ENCODE measurements at places on chromosomes 3 and 15. TPM values are rescaled to one million over a fixed set of nuclear protein-coding genes. Genes with fewer than 3 reads are reported as not detected.

- DNase-seq = no peak
Measured at GRCh38 chr3:23704298-23704697, 101.5 kb upstream of the UBE2E1 start.

- DNase-seq = no peak
Measured at GRCh38 chr3:152581951-152582350, 253.0 kb upstream of the P2RY1 start.

DNA sequence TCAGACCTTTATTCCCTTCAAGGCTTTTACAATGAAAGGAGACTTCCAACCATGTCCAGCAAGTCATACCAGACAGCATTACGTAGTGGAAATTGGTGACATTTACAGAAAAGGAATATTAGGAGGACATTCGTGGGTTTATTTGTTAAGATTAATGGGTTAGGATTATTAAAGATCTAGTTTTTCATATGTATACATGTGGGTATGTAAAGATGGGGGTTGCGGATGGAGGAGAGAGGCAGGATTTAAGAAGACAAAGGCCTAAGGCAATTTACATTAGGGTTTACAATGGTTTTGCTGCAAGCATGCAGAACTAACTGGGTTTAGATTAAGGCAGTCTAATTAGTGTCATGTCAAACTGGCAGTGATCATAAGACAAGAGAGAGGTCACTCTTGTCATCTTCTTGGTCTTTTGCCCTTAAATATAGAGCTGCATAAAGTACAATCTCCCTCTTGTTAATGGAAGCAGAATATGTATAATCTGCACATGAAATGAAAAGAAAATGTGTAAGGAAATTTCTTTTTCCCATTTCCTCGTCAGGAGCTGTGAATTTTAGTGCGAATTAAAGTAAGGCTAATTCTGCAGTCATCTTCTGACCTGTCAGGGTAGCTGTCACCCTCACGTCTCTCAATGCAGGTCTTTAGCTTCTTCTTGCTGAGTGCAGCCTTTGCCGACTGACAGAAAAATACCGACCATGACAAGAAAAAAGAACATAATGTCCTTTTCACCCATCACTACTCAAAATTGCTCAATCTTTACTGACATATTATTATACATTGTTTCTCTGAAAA, 258.9 kb upstream of the MEIS2 start:
- no peak for DNase-seq

DNA sequence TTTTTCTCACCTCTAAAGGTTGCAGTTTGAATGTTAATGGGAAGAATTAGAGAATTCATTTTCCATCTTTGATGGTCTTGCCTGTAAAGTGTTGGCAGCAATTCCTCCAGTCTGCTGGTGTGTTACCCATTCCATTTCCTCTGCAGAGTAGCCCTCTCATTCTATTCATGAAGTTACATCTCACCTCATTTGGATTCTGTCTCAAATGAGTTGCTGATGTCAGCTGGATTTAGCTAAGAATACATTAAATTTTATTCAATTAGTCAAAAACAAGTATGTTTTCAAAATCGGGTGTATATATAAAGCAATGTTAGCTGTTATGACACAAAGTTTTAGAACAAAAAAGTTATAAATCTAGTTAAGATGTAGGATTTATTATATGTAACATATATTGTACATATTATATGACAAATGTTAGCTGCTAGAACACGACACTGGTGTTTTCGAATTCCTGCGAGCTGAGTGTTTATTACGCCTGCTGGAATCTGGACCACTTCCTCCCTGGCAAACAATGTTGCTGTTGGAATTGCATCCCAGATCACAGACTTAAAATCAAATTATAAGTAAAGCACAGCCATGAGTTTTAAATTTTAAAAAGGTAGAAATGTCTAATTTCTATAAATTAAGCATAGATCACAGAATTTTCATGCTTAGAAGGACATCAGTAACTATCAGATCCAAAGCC, 516.2 kb downstream of the OCA2 start:
- DNase-seq = no peak

DNA sequence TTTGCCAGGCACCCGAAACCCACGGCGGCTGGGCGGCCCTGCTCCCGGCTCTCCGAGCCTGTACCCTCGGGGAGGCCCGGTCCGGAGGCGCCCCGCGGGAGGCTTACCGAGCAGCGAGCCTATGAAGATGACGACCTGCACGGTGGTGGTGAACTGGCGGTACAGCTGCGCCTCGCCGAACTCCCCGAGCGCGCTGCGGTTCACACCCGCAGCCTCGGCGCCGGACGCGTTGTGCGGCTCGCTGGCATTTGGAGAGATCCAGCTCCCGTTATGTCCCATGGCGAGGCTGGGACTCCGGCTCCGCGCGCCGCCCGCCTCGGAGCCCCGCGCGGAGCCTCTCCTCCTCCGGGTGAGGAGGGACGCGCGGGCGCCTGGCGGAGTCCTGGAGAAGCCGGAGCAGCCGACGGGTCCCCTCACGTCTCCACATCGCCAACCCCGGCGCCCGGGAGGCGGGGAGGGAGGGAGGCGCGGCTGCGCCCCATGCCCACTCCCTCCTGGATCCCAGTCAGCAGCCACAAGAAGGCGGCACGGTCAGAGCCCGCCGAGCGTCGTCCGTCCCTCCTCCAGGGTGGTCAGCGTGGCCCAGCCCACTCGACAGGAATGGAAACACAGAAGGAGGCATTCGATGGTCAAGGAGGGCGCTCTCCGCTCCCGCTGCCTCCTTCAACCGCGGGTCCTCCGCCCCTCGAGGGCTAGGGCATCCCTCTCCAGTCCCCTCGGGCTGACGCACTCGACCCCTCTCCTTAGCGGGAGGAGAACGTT, at the start of gene GPR176:
GPR176 (minus strand) TSS at position 519 of the 762 bp plus-strand sequence; CDS start at position 279, 240 bp downstream.
- DNase-seq = peak; percentile 73

- no peak for DNase-seq
Measured at GRCh38 chr3:141089339-141090152, 38.4 kb downstream of the SPSB4 start.

GRCh38 chr3:196513697-196514349, 1.3 kb downstream of the SMCO1 start:
- DNase-seq = no peak

GRCh38 chr3:101836652-101837598, 12.4 kb upstream of the NFKBIZ start:
- no peak for DNase-seq

- no peak for DNase-seq
Measured at GRCh38 chr15:74490339-74490689, 29.4 kb upstream of the UBL7 start.

- no peak for DNase-seq
Measured at GRCh38 chr15:63491979-63492378, 12.4 kb upstream of the USP3 start.

- peak; percentile 43 for DNase-seq
Measured at GRCh38 chr3:7166460-7166859, 305.5 kb downstream of the GRM7 start.

- DNase-seq = no peak
Measured at GRCh38 chr15:98195796-98196195, 235.3 kb downstream of the ARRDC4 start.

DNA sequence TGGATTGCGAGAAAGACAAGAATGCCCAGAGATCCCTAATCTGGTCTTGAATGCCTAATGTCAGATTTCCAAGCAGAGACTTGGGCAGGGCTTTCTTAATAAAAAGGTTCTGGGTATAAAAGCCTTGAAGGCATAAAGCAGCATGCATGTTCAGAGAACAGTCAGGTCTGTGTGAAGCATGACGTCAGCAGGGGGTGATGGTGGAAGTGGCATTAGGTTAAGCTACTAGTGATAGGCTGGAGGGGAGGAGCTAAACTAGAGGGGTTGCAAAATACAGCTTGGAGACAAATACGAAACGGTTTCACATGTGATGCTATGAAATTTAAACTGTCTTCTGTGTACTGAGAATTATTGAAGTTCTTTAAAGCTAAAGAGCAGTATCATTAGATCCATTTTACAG, 125.6 kb downstream of the VPS8 start:
- no peak for DNase-seq

DNA sequence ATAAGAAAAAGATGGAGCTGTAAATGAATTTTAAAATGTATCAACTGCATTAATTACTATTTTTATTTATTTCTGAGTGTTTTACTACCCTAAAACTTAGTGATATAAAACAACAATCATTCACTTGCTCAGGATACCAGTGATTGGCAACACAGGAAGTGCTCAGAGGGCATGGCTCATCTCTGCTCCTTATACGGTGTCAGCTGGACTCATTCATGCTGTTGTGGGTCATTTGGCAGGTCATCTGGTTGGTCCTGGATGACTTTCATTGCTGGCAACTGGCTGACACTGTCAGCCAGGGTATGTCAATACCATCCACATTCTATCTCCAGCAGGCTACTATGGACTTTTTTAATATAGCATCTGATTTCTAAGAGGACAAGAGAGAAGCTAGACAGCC, 689.6 kb upstream of the NECTIN3 start:
- DNase-seq = no peak

DNA sequence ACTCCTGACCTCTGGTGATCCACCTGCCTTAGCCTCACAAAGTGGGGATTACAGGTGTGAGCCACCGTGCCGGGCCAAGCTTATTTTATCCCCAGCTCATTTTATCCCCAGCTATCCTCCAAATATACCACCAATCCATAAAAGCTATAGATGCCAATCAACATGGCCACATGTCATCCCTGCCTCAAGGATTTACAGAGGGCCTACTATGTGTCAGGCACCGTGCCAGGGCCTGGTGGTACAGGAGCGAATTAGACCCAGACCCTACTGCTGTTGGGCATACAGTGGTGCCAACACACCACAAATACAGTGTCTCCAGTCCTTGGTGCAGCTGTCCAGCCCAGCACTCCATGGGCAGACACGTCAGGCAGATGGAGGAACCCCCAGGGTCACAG, 73.4 kb downstream of the SCN5A start:
- no peak for DNase-seq

GRCh38 chr3:126134219-126134975, 46.0 kb downstream of the ALDH1L1 start:
- peak; percentile 84 for DNase-seq

GRCh38 chr3:71629711-71630110, 46.2 kb upstream of the FOXP1 start:
- peak; percentile 48 for DNase-seq

GRCh38 chr3:124396339-124396950, 333.8 kb upstream of the UMPS start:
- DNase-seq = no peak

GRCh38 chr3:40557575-40558161, 32.9 kb downstream of the ZNF621 start:
- no peak for DNase-seq

GRCh38 chr15:45458746-45459403, 63.7 kb downstream of the SLC30A4 start:
- peak; percentile 81 for DNase-seq

DNA sequence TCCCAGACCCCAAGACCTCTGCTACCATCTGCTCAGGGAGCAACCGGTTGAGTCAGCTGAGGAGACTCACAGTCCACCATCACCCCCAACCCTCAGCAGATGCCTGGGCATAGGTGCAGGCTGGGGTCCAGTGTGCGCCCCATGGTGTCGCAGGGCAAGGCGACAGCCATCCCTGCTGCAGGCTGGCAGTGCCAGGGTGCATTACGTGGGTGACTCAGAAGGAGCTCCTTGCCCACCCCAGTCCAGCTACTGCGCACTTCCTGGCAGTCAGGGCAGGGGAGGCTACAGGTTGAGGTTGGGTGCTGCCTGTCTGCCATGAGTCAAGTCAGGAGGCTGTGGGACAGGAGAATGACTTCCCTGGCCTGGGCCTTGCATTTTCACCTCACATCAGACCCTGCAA, 33.5 kb downstream of the RASGRF1 start:
- no peak for DNase-seq

DNA sequence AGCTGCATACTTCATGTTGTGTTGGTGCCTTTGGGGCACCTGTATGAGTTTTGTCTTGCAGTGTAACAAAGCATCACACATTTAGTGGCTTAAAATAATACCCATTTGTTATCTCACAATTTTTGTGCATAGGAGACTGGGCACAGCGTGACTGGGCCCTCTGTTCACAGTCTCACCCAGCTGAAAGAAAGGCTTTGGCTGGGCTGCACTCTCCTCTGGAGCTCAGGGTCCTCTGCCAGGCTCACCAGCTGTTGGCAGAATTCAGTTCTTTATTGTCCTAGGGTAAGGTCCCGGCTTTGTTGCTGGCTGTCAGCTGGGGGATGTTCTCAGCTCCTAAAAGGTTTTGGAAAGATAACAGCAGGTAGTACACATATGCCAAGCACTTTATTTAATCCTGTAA, 263.3 kb downstream of the CLSTN2 start:
- DNase-seq = no peak

DNA sequence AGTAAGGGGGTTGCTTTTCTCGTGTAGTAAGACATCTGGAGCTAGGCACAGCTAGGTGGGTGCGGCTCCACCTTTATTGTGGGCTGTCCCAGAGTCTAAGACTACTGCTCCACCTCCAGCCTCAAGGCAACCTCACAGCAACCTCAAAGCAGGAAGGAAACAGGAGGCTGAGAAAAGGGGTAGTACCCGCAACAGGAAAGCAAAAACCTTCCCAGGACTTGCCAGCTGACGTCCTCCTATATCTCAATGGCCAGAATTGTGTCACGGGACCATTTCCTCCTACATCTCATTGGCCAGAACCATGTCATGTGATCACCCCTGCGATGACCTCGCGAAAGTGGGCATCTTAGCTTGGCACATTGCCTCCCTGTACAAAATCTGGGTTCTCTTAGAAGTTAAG, 4.3 kb upstream of the GPR160 start:
- no peak for DNase-seq

DNA sequence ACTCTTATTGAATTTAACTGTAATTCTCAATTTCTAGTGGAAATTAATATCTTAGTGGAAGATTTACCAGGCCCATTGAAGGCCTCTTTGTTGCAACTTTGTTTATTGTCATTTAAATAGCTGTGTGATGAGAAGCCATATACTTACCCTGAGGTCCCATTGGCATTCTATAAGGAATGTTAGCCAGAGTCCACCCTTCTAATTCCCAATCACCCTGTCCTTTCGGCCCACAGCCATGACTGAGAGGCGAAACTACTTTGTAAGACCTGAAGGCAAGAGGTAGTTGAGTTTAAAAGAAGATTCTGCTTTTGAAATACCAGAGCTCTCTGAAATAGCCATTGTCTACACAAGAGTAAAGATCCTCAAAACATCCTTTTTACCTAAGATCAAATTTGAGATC, 290.5 kb upstream of the RARB start:
- DNase-seq = no peak

DNA sequence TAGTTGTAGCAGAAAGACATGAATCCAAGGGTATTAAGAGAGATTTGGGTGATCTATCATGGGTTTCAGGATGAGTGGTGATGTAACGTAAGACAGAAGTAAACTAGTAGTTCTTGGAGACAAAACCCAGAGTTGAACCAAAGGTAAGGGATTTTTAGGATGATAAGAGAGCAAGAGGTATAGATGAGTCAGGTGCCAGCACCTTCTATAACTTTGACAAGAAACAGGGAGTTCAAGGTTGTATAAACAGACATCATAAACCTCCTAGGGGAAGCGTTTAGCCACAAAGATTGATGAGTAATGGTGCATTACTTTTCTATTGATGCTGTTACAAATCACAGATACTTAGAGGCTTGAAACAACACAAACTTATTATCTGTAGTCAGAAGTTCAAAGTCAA, 447.3 kb upstream of the ARHGEF26 start:
- no peak for DNase-seq

Gene C2CD4B
- 2.4 TPM for total RNA-seq

Gene CFAP44
- total RNA-seq = 4.8 TPM

Gene ADAM10
- total RNA-seq = 103 TPM

Gene OCA2
- 1.2 TPM for total RNA-seq

Gene FBXW12
- not detected for total RNA-seq

Gene DOCK3
- 4.2 TPM for total RNA-seq

Gene PIERCE2
- total RNA-seq = 5.3 TPM

Gene KLHL6
- total RNA-seq = 1.6 TPM

Gene ARHGAP31
- 41.3 TPM for total RNA-seq

Gene MBNL1
- 142 TPM for total RNA-seq

Gene GHSR
- total RNA-seq = not detected

Gene WDR93
- not detected for total RNA-seq

Gene SLC12A1
- not detected for total RNA-seq

Gene ACTR8
- total RNA-seq = 33.6 TPM

All from right cardiac atrium (tissue), 5 donors.